ENCODE measurements at places on chromosomes 11 and 22. TPM values are rescaled to one million over a fixed set of nuclear protein-coding genes. Genes with fewer than 3 reads are reported as not detected.
A peak's percentile ranks its signal among the peaks of the same experiment; 100 is the strongest.

GRCh38 chr11:61834278-61835048 is 6.4 kb downstream of the FADS2 start:
- DNase-seq: peak; percentile 48
- peaks cover 24% of the 10 kb centered on the region for H3K36me3 ChIP-seq
- peak overlapping the region; percentile 98 for H3K27ac ChIP-seq
- H3K4me1 ChIP-seq: peaks cover 71% of the 10 kb centered on the region

GRCh38 chr11:12141283-12141682 is 30.9 kb downstream of the MICAL2 start:
- peaks cover 22% of the 10 kb centered on the region for H3K4me1 ChIP-seq
- no peaks in the 10 kb centered on the region for H3K36me3 ChIP-seq
- no peaks in the 10 kb centered on the region for H3K27me3 ChIP-seq
- H3K27ac ChIP-seq: no peak overlapping the region
- H3K4me3 ChIP-seq: no peak overlapping the region

DNA sequence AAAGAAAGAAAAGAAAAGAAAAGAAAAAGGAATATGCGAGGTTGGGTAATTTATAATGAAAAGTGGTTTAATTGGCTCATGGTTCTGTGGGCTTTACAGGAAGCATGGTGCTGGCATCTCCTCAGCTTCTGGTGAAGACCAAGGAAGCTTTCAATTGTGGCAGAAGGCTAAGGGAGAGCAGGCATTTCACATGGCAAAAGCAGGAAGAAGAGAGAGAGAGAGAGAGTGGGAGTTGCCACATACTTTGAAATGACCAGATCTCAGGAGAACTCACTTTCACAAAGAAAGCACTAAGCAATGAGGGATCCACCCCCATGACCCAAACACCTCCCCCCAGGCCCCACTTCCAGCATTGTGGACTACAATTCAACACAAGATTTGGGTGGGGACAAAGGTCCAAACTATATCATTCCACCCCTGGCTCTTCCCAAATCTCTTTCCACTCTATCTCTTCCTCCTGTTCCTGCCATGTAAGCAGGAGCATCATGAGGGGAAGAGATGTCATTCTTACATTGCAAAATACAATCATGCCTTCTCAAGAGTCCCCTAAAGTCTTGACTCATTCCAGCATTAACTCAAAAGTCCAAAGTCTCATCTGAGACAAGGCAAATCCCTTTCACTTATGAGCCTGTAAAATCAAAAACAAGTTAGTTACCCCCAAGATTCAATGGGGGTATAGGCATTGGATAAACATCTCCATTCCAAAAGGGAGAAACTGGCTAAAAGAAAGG is 38.9 kb downstream of the LINC01488 start:
- no peak overlapping the region for H3K4me3 ChIP-seq
- H3K27ac ChIP-seq: no peak overlapping the region
- H3K4me1 ChIP-seq: peaks cover 21% of the 10 kb centered on the region
- H3K27me3 ChIP-seq: no peaks in the 10 kb centered on the region
- H3K36me3 ChIP-seq: no peaks in the 10 kb centered on the region

DNA sequence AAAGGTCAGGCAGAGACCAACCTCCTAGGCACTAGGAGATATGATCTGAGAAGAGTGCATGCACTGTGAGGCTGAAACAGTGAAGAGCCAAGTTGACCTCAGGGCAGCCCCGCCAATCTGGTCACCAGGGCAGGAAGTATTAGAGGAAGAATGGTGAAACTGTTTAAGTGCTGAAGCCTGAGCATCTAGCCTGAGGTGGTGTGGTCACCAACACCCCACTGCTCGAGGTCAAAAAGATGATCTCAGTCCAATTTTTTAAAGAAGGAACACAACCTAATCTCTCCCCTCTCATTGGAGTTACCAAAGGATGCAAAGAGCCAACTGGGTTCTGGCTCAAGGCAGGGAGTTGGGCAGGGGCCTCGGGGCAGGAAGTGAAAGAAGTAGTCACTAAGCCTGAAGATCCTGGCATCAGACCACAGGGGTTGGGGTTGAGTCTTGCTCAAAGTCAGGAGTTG is 4.0 kb downstream of the APBB1 start:
- DNase-seq: no peak
- no peak overlapping the region for H3K4me3 ChIP-seq
- H3K27me3 ChIP-seq: no peaks in the 10 kb centered on the region
- H3K4me1 ChIP-seq: peaks cover 16% of the 10 kb centered on the region

DNA sequence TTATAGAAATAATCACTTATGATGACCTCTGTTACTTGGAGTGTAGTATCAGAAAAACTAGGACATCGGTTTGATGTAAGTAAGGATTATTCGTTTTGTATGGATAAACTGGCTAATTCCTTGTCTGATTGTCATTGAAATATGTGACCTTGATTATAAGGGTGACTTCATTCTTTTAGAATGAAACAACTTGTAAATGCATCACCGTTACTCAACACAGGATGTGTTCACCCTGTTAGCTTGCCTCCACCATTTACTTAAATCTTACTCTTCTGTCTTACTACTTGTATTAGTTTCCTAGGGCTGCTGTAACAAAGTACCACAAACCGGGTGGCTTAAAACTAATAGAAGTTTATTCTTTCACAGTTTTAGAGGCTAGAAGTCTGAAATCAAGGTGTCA is 7.9 kb downstream of the SFI1 start:
- DNase-seq: no peak
- peaks cover 26% of the 10 kb centered on the region for H3K36me3 ChIP-seq
- no peak overlapping the region for H3K4me3 ChIP-seq
- peaks cover 8% of the 10 kb centered on the region for H3K4me1 ChIP-seq

GRCh38 chr22:43377548-43377895 is 34.3 kb upstream of the MPPED1 start:
- no peaks in the 10 kb centered on the region for H3K36me3 ChIP-seq
- no peak for DNase-seq
- H3K27me3 ChIP-seq: peaks cover 25% of the 10 kb centered on the region

GRCh38 chr11:30635401-30635989 is 49.3 kb upstream of the MPPED2 start:
- H3K27me3 ChIP-seq: no peaks in the 10 kb centered on the region
- peaks cover 12% of the 10 kb centered on the region for H3K4me1 ChIP-seq
- no peaks in the 10 kb centered on the region for H3K36me3 ChIP-seq
- peak overlapping the region; percentile 37 for H3K27ac ChIP-seq

- DNase-seq: no peak
- no peak overlapping the region for H3K27ac ChIP-seq
- no peak overlapping the region for H3K4me3 ChIP-seq
- peaks cover 9% of the 10 kb centered on the region for H3K36me3 ChIP-seq
- no peaks in the 10 kb centered on the region for H3K27me3 ChIP-seq
- H3K4me1 ChIP-seq: peaks cover 11% of the 10 kb centered on the region
Observed at GRCh38 chr22:40504285-40505249, 132.0 kb downstream of the MRTFA start.

DNA sequence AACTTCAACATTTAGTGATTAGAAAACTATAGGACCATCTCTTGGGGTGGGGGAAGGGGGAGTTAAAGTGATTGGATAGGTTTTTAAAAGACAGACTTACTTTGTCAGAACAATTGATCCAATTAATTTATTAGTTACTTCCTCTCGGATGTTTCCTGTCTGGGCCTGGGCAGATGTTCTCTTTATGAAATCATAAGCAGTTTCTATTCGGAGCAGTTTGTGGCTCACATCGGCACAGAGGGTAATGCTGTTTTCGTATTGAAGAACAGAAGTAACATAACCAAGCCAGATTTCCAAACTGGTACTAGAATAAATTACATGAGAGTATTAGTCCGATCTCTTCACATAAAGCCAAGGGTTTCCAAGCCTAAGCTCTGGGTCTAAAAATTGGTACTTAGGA is 20.6 kb downstream of the PIWIL3 start:
- no peak overlapping the region for H3K27ac ChIP-seq
- DNase-seq: no peak
- H3K4me1 ChIP-seq: peaks cover 25% of the 10 kb centered on the region
- H3K4me3 ChIP-seq: no peak overlapping the region

DNA sequence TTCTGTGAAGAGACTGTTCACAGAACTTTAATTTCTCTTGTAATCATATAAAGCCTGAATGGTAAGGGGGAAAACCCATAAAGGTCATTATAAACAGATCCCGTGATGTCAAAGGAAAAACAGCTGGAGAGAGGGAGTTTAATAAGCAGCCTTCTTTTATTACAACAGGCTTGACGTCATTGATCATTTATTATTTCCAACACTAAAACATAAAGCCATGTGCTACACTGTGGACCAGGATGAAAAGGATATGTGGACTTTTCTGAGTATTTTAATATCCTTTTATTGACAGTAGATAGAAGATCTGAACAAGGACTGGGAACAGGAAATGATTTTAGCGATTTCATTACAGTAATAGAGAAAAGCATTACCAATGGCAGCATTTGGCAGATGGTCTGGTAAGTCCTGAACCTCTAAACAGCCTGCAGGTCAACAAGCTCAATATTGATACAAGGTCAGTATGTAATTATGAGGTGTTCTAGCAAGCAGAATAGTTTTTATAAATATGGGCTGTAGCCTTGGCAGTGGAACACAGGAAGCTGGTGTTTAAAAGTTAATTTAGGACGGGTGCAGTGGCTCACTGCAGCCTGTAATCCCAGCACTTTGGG is 25.1 kb upstream of the TPH1 start:
- no peaks in the 10 kb centered on the region for H3K27me3 ChIP-seq
- H3K27ac ChIP-seq: no peak overlapping the region
- H3K36me3 ChIP-seq: peaks cover 6% of the 10 kb centered on the region
- H3K4me3 ChIP-seq: no peak overlapping the region
- no peak for DNase-seq

DNA sequence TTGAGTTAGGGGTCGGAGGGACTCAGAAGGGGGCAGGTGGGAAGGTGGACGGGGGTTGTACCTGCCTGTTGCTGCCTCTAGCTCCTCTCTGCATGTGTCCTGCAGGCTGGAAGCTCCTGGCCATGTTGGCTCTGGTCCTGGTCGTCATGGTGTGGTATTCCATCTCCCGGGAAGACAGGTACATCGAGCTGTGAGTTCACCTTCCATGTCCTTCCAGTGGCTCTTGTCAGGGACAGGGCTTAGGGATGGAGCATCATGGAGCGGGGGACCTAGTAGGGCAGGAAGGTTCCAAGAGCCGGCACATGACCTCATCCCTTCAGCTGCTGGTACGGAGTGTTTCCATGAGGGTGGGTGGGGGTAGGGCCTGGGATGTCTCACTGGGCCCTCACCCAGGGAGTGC is 50.9 kb downstream of the ST3GAL4 start:
- no peak overlapping the region for H3K4me3 ChIP-seq
- no peak for DNase-seq
- peaks cover 12% of the 10 kb centered on the region for H3K36me3 ChIP-seq
- no peak overlapping the region for H3K27ac ChIP-seq
- no peaks in the 10 kb centered on the region for H3K27me3 ChIP-seq

GRCh38 chr11:86558207-86558606 is 114.2 kb downstream of the ME3 start:
- H3K27ac ChIP-seq: no peak overlapping the region
- H3K36me3 ChIP-seq: peaks cover 16% of the 10 kb centered on the region
- DNase-seq: no peak
- no peaks in the 10 kb centered on the region for H3K27me3 ChIP-seq

DNA sequence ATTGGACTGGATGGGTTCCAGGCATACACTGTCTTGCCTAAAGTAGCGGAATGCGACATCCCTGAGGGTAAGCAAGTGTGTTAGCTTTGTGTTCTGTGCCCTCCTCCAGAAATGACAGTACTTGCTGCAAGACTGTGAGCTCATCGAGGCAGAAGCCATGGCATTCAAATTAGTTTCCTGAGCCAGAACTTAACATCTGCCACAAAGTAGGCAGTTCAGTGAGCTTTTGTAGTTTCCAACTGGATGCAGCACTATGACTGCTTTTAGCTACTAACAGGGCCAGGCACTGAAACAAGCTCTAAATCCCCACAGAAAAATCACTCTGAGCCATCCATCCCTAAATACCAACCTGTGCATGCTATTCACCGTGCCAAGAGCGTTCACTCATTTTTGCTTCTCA is 1.2 kb upstream of the FAR1 start:
- DNase-seq: no peak
- H3K4me3 ChIP-seq: peak overlapping the region; percentile 94
- peaks cover 4% of the 10 kb centered on the region for H3K36me3 ChIP-seq
- H3K27me3 ChIP-seq: peaks cover 2% of the 10 kb centered on the region

GRCh38 chr11:107707215-107707671 is 4.6 kb downstream of the SLN start:
- no peak overlapping the region for H3K4me3 ChIP-seq
- no peak for DNase-seq
- H3K4me1 ChIP-seq: peaks cover 2% of the 10 kb centered on the region
- no peaks in the 10 kb centered on the region for H3K36me3 ChIP-seq

DNA sequence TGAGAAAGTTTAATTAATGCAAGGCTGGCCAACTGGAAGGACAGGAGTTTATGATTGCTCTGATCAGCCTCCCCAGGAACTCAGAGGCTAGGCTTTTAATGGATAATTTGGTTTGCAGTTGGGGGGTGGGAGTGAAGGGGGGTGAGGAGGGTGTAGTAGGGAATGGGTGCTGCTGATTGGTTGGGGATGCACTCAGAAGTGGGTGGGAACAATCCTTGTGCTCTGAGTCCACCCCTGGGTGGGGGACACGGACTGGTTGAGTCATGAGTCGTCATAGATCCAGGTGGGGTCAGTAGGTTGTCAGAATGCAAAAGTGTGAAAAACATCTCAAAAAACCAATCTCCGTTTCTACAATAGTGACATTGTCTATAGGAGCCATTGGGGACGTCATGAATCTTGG is 20.9 kb upstream of the CYB5R3 start:
- H3K4me3 ChIP-seq: no peak overlapping the region
- H3K4me1 ChIP-seq: no peaks in the 10 kb centered on the region
- H3K27ac ChIP-seq: no peak overlapping the region
- H3K36me3 ChIP-seq: no peaks in the 10 kb centered on the region
- DNase-seq: no peak

DNA sequence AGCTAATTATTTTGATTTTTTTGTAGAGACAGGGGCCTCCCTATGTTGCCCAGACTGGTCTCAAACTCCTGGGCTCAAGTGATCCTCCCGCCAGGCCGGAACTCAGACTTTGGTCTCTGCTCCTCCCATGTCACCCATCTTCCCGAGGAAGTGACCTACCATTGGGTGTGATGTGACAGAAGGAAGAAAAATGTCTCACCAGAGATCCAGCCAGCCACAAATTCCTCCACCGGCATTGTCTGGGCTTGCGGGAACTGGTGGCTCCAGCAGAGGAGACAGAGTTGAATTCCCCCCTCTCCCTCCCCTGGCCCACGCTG is 772 bp downstream of the SLC25A45 start:
- H3K4me1 ChIP-seq: peaks cover 26% of the 10 kb centered on the region
- DNase-seq: no peak
- H3K27me3 ChIP-seq: no peaks in the 10 kb centered on the region
- no peak overlapping the region for H3K27ac ChIP-seq

GRCh38 chr22:45888221-45889092 is 88.5 kb downstream of the WNT7B start:
- H3K27me3 ChIP-seq: no peaks in the 10 kb centered on the region
- no peak for DNase-seq
- peak overlapping the region; percentile 83 for H3K27ac ChIP-seq
- H3K4me3 ChIP-seq: no peak overlapping the region
- H3K4me1 ChIP-seq: peaks cover 18% of the 10 kb centered on the region

Gene MUC2
- total RNA-seq: not detected

Gene DCUN1D5
- total RNA-seq: 39.1 TPM

Gene SLC5A4
- 0.23 TPM for total RNA-seq

Gene RABL2B
- total RNA-seq: 52.9 TPM

Gene ISX
- not detected for total RNA-seq

Gene MS4A6A
- total RNA-seq: not detected

Gene PANX3
- total RNA-seq: not detected

Gene SERPIND1
- total RNA-seq: not detected

Gene TTC38
- 34.8 TPM for total RNA-seq

Gene MMP12
- not detected for total RNA-seq

Measured in neural crest cell (in vitro differentiated cells).